Glutamatergic neuron (in vitro differentiated cells): ENCODE measurements at places on chromosomes 1 and 21.

GRCh38 chr21:46543306-46543705, 61.6 kb downstream of the S100B start:
- no peak for DNase-seq

GRCh38 chr1:193926956-193927355, 740.5 kb upstream of the B3GALT2 start:
- DNase-seq = no peak

DNA sequence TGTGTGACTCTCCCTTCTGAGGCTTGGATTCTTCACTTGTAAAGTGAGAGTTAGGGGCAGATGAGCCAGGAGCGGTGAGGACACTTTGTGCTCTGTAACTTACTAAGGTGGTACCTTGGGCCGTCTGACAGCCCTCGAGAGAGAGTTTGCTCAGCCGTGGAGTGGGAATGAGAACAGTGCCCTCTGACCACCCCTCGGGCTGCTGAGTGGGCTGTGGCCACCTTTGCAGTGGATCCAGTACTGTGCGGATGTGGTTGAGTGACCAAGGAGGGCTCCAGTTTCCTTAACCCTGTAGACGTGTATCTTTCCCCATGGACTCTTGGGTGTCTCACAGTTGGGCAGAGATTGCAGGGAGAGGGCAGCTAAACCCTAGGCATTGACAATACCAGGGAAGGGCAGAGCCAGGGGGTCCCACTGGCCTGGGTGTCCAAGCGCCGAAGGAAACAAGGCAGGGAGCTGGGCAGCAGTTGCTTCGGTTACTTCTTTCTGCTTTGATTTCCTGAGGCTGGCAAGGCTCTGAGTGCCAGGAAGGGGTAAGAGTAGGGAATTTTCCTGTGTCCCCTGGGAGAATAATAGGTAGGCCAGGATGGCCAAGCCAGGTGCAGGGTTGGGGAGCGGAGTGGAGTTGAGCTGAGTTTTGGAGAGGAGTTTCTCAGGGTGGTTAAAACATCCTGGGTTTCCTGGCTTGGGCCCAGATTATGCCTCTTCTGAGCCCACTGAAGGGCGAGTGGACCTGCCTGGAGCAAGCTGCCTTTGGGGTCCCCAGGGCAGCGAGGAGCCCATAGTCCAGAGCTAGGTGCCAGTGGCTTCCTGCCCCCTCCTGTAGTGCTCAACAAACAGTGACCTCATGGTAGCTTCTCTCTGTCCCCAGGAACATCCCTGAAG, 27.6 kb downstream of the HMGCS2 start:
- no peak for DNase-seq

GRCh38 chr1:91877574-91878208, 8.3 kb downstream of the TGFBR3 start:
- no peak for DNase-seq

- DNase-seq = no peak
Measured at GRCh38 chr21:15943009-15943666, 213.4 kb downstream of the USP25 start.

DNA sequence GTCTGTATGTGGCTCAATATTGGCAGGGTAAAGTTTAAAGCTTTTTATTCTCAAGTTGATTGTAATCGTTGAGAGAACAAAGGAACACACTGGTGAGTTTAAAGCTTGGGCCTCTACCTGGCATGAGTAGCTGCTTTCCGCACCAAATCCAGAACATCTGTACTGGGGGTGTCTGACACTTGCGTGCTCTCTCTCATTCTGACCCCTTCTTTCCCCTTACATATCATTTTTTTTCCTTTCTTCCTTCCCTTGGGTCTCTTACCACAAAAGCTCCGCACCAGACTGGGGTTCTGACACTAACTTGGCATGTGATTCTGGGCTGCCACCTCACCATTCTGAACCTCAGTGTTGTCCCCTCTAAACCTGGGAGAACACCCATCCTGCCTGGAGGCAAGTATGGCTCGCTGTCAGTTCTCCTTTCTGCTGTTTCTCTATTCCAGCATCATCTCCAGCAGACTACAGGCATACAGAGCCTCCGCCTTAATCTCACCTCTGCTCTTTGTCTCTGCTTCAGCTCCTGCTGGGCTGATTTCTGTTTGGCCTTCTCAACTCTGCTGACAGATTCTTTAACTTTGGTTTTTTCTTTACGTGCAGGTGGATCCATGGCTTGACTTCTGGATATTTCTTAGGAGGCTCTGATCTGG, 859 bp upstream of the ERMAP start:
- peak; percentile 24 for DNase-seq

DNA sequence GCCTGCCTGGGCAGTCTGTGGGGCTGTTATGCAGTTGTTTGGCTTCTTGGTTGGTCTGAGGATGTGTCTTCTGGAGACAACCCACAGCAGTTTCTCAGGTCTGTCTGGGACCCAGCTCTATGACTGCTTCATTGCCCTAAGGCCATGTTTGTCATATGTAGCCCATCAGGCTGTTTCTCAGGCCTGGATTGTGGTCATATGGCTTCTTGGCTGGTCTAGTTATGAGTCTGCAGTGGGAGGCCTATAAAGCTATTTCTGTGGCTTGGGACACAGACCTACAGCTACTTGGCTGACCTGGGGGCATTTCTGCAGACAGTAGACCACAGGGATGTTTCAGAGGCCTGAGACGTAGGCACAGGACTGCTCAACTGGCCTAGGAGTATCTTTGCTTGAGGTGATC, 41.5 kb downstream of the CHIA start:
- no peak for DNase-seq

GRCh38 chr1:116347696-116348095, 25.3 kb upstream of the ATP1A1 start:
- no peak for DNase-seq

- DNase-seq = peak; percentile 83
Measured at GRCh38 chr21:33069994-33070743, at the start of gene OLIG1. OLIG1 (plus strand) TSS chr21:33070141; CDS start chr21:33070247, 106 bp downstream.

- no peak for DNase-seq
Measured at GRCh38 chr1:88612292-88612691, 71.8 kb upstream of the PKN2 start.

DNA sequence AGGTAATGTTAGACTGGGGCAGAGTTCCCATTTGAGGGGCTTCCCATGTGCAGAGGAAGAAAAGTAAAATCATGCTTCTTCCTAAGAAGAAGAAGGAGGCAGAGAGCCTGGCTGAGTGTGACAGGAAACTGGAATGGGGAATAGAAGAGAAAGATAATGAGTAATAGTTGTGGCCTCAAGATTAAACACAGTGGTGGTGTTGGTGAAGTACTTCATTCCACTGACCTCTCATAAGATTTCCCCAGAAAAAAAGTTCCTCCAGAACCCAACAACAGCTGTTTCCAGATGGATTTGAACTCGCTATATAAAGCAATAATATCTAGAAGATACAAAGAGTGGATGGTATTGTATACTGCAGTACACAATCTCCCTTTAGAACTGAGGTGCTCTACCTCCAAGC, 13.0 kb downstream of the RGS1 start:
- no peak for DNase-seq

DNA sequence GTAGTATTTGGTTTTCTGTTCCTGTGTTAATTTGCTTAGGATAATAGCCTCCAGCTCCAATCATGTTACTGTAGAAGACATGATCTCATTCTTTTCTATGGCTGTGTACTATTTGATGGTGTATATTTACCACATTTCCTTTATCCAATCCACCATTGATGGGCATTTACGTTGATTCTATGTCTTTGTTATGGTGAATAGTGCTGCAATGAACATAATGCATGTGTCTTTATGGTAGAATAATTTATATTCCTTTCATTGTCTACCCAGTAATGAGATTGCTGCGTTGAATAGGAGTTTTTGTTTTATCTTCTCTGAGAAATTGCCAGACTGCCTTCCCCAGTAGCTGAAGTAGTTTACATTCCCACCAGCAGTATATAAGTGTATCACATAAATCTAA, 538.8 kb downstream of the LRRIQ3 start:
- no peak for DNase-seq

GRCh38 chr1:44783697-44784093, 4.3 kb downstream of the BEST4 start:
- no peak for DNase-seq

- DNase-seq = no peak
Measured at GRCh38 chr1:192763756-192764155, 45.1 kb upstream of the RGS2 start.
